ENCODE measurements at places on chromosomes 3 and 15. TPM values are rescaled to one million over a fixed set of nuclear protein-coding genes. Genes with fewer than 3 reads are reported as not detected.

MYLK gene
- total RNA-seq: 10.1 TPM

SERPINI1 gene
- 5.6 TPM for total RNA-seq

OCA2 gene
- 0.16 TPM for total RNA-seq

AGTR1 gene
- 1.9 TPM for total RNA-seq

DISP2 gene
- total RNA-seq: 5.9 TPM

AMT gene
- 32.2 TPM for total RNA-seq

CHRFAM7A gene
- 0.22 TPM for total RNA-seq

KCNMB2 gene
- total RNA-seq: 2.6 TPM

KBTBD13 gene
- total RNA-seq: 9.4 TPM

PRRT3 gene
- total RNA-seq: 0.46 TPM

MME gene
- 3.2 TPM for total RNA-seq

RAB11A gene
- 142 TPM for total RNA-seq

EHHADH gene
- total RNA-seq: 18.7 TPM

SLC6A11 gene
- total RNA-seq: not detected

CCR4 gene
- total RNA-seq: 0.08 TPM

TBC1D5 gene
- 28.2 TPM for total RNA-seq

SNTN gene
- total RNA-seq: not detected

TLR9 gene
- 0.32 TPM for total RNA-seq

MUC20 gene
- 5.4 TPM for total RNA-seq

GOLGA6D gene
- total RNA-seq: not detected

VWA5B2 gene
- not detected for total RNA-seq

PRC1 gene
- 3.7 TPM for total RNA-seq

EXD1 gene
- total RNA-seq: not detected

LNP1 gene
- total RNA-seq: 2.6 TPM

CMTM8 gene
- total RNA-seq: 4.4 TPM

GPR15 gene
- not detected for total RNA-seq

PPP2R3A gene
- 98.1 TPM for total RNA-seq

GNAT1 gene
- not detected for total RNA-seq

CCR2 gene
- total RNA-seq: 0.91 TPM

SLC12A8 gene
- 0.30 TPM for total RNA-seq

ARL6IP5 gene
- 184 TPM for total RNA-seq

CLDN1 gene
- not detected for total RNA-seq

MINAR1 gene
- total RNA-seq: 0.03 TPM

GOLGA6A gene
- total RNA-seq: not detected

SLC30A4 gene
- total RNA-seq: 3.3 TPM

RAB5A gene
- total RNA-seq: 52.6 TPM

TMED3 gene
- 16.1 TPM for total RNA-seq

EIF3J gene
- total RNA-seq: 92.7 TPM

TMEM212 gene
- total RNA-seq: not detected

GOLGA8G gene
- not detected for total RNA-seq

GOLGA8K gene
- 0.70 TPM for total RNA-seq

All from Right ventricle myocardium superior (tissue), 1 donor.